ENCODE measurements at places on chromosomes 5 and 9.

DNA sequence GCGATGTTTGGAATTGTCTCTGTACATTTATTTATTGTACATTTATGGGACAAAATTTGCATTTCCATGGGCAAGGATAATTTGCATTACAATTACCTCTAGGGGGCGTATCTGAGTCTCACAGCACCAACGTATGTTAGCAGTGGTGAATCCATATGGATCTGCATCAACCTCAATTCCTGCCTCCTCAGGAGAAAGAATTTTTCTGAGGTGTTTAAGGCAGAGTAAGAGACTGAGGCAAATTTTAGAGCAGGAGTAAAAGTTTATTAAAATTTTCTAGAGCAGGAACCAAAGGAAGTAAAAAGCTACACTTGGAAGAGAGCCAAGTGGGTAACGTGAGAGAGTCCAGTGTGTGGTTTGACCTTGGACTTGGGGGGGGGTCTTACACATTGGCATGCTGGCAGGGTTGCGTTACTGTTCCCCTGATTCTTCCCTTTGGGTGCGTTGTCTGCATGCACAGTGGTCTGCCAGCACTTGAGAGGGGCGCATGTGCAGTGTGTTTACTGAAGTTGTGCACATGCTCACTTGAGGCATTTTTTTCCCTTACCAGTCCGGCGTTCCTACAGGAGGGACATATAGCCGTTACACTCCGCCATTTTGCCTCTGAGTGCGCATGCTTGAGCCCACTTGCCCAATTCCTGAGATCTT, 21.0 kb upstream of the RAB14 start:
- no peak for DNase-seq
- H3K27ac ChIP-seq = peak overlapping the region; percentile 22
- peaks cover 1% of the 10 kb centered on the region for H3K27me3 ChIP-seq

- H3K36me3 ChIP-seq = no peaks in the 10 kb centered on the region
- DNase-seq = no peak
- no peaks in the 10 kb centered on the region for H3K27me3 ChIP-seq
- H3K27ac ChIP-seq = no peak overlapping the region
- H3K4me1 ChIP-seq = no peaks in the 10 kb centered on the region
These were observed 893.5 kb upstream of the EDIL3 start for GRCh38 chr5:85278193-85278592.

DNA sequence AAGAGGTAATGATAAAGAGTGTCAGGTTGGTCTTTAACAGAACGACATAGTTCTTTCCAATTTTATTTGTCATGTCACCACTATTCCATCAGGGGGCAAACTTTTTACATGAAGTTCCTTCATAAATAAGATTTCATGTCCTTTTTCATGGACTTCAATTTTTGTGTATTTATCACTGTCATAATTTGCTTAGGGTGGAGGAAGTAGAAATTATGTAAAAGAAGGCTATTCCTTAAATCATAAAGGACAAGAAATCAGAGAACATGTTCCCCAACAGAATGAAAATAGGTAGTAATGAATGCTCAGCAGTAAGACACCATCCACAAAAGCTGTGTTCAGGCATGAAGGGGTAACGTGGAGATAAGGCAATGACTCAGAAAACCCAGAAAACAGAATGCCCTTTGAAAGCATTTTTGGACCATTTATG, 72.7 kb downstream of the ZFAND5 start:
- peaks cover 15% of the 10 kb centered on the region for H3K36me3 ChIP-seq
- H3K4me3 ChIP-seq = no peak overlapping the region
- no peak overlapping the region for H3K27ac ChIP-seq
- DNase-seq = no peak
- no peaks in the 10 kb centered on the region for H3K4me1 ChIP-seq
- peaks cover 3% of the 10 kb centered on the region for H3K27me3 ChIP-seq

DNA sequence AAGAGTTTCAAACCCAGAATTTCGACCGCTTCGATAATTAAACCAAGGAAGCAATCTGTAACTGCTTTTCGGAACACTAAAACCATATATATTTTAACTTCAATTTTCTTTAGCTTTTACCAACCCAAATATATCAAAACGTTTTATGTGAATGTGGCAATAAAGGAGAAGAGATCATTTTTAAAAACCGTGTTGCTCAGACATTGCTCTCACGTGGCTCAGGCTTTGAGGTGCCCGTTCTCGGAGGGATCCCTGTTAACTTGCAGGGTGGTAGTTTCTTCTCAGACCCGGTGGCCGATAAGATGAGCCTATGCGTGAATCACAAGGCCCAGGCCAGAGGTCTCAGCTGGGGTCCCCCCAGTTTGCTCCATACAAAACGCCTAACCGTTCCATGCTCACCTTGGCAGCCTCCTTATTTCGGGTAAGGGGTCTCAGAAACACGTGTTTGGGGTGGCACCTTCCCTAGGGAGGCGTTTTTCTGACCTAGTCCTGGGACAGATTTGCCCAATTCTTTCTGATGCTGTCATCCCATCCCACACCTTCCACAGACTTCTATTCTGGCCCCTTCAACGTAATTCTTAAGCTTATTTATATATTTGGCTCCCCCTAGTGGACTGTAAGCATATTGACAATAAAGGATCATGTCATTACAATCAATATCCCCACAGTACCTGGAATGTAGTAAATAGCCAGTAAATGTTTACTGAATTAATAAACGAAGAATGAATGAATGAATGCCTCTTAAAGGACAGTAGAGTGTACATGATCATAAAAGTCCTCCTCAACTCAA, 48.1 kb downstream of the THBS4 start:
- H3K4me3 ChIP-seq = no peak overlapping the region
- H3K4me1 ChIP-seq = peaks cover 10% of the 10 kb centered on the region

GRCh38 chr5:144142139-144142823, 28.2 kb downstream of the YIPF5 start:
- no peak overlapping the region for H3K4me3 ChIP-seq
- H3K4me1 ChIP-seq = peaks cover 15% of the 10 kb centered on the region
- no peaks in the 10 kb centered on the region for H3K36me3 ChIP-seq

- DNase-seq = no peak
- H3K4me1 ChIP-seq = peaks cover 4% of the 10 kb centered on the region
- no peaks in the 10 kb centered on the region for H3K36me3 ChIP-seq
These were observed 360.2 kb downstream of the HCN1 start for GRCh38 chr5:45335978-45336377.

- no peak overlapping the region for H3K4me3 ChIP-seq
- peaks cover 2% of the 10 kb centered on the region for H3K27me3 ChIP-seq
- no peaks in the 10 kb centered on the region for H3K4me1 ChIP-seq
These were observed 5.9 kb upstream of the CFAP90 start for GRCh38 chr5:7856855-7857254.

DNA sequence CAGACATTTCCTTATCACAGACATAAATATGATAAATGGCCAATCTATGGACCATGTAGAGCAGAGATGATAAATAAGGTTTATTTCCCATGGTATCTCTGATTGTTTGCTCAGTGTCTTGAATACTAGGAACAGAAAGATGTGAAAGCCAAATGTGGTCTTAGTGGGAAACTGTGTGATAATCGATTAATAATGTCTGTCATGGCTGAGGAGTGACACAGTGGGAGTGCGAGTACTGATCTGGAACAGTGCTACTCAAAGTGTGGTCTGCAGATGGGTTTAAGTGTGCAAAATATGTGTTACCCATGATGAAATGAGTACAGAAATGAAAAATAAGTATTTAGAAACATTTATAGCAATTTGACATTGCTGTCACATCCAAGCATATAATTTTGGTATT, 92.5 kb downstream of the PTTG1 start:
- H3K4me1 ChIP-seq = peaks cover 11% of the 10 kb centered on the region
- H3K27ac ChIP-seq = no peak overlapping the region
- DNase-seq = no peak
- H3K36me3 ChIP-seq = no peaks in the 10 kb centered on the region

GRCh38 chr9:76115982-76116646, 225.6 kb downstream of the PCSK5 start:
- DNase-seq = no peak
- H3K27ac ChIP-seq = no peak overlapping the region
- H3K36me3 ChIP-seq = no peaks in the 10 kb centered on the region
- H3K4me1 ChIP-seq = no peaks in the 10 kb centered on the region

- no peak overlapping the region for H3K27ac ChIP-seq
- peaks cover 4% of the 10 kb centered on the region for H3K36me3 ChIP-seq
These were observed 28.2 kb downstream of the ERGIC1 start for GRCh38 chr5:172862165-172862801.

DNA sequence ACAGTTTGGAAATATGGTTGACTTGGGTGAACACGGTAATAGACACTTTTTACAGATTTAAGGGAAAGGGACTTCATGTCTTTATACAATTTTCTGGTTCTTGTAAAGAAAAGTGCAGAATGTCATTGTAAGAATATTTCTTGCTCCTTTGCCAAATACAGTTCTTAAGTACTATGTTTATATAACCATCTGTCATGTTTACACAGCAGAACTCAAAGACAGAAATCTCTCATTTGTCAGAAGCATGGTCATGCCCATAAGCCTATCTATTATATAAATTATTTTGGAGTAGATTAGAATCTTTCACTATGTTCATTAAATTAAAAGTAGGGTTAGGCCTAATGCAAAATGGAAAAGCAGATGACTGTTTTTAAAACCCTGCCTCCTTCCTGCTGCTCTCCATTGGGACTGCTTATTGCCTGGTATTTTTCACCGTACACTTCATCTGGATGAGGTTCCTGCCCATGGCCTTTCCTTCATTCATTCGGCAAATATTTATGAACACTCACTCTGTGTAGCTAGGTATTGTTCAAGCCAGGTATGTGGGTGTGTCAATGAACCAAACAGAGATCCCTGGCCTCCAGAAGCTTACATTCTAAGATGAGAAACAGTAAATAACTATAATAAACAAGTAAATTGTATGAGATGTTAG, 558.1 kb downstream of the NR2F1-AS1 start:
- no peak overlapping the region for H3K27ac ChIP-seq
- no peak overlapping the region for H3K4me3 ChIP-seq
- H3K36me3 ChIP-seq = no peaks in the 10 kb centered on the region
- DNase-seq = no peak

DNA sequence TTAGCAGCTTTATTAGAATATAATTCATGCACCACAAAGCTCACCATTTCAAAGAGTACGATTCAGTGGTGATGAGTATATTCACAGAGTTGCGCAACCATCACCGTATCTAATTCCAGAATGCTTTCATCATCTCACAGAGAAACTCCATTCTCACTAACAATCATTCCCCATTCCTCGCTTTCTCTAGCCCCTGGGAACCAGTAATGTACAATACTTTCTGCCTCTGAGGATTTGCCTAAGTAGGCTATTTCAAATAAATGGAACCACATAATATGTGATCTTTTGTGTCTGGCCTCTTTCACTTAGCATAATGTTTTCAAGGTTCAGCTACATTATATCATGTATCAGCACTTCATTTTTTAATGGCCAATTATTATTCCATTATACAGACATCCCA, 145.1 kb upstream of the ADAMTS16 start:
- peak overlapping the region; percentile 9 for H3K27ac ChIP-seq
- H3K27me3 ChIP-seq = no peaks in the 10 kb centered on the region

- no peak overlapping the region for H3K4me3 ChIP-seq
- no peaks in the 10 kb centered on the region for H3K36me3 ChIP-seq
- no peak overlapping the region for H3K27ac ChIP-seq
- peaks cover 4% of the 10 kb centered on the region for H3K27me3 ChIP-seq
- peaks cover 18% of the 10 kb centered on the region for H3K4me1 ChIP-seq
These were observed 147.5 kb downstream of the GNAQ start for GRCh38 chr9:77883846-77884771.

- H3K36me3 ChIP-seq = peaks cover 28% of the 10 kb centered on the region
- H3K4me1 ChIP-seq = no peaks in the 10 kb centered on the region
- DNase-seq = no peak
- peaks cover 3% of the 10 kb centered on the region for H3K27me3 ChIP-seq
- H3K27ac ChIP-seq = no peak overlapping the region
- H3K4me3 ChIP-seq = no peak overlapping the region
These were observed 317.9 kb upstream of the MEF2C start for GRCh38 chr5:89200899-89201298.

DNA sequence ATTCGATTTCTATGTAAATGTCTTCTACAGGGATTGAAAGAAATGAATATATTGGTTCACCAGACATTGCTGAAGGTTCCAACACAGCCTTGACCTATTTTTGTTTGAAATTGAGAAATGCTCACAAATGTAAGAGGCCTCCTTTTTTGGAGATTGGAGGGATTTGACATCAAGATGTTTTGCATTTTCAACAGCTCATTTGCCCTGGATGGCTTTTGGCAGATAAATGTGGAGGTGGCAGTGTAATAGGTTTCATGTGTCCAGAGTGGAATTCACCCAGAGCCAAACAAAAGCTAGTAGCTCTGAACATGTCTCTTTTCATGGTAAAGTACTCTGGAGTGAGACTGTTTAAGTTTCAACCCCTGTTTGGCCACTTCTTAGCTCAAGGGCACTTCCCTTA, 77.3 kb downstream of the PALM2AKAP2 start:
- H3K36me3 ChIP-seq = no peaks in the 10 kb centered on the region
- no peaks in the 10 kb centered on the region for H3K4me1 ChIP-seq
- DNase-seq = no peak
- no peaks in the 10 kb centered on the region for H3K27me3 ChIP-seq

GRCh38 chr9:69221036-69221435, 47.0 kb downstream of the TJP2 start:
- peaks cover 2% of the 10 kb centered on the region for H3K4me1 ChIP-seq
- H3K27me3 ChIP-seq = no peaks in the 10 kb centered on the region
- DNase-seq = no peak
- no peak overlapping the region for H3K27ac ChIP-seq
- H3K36me3 ChIP-seq = no peaks in the 10 kb centered on the region
- H3K4me3 ChIP-seq = no peak overlapping the region

- no peak overlapping the region for H3K4me3 ChIP-seq
- no peak for DNase-seq
- no peaks in the 10 kb centered on the region for H3K27me3 ChIP-seq
- peaks cover 5% of the 10 kb centered on the region for H3K36me3 ChIP-seq
- no peaks in the 10 kb centered on the region for H3K4me1 ChIP-seq
- no peak overlapping the region for H3K27ac ChIP-seq
These were observed 2.9 kb upstream of the SCAI start for GRCh38 chr9:125146247-125146646.

- H3K27ac ChIP-seq = no peak overlapping the region
- H3K36me3 ChIP-seq = no peaks in the 10 kb centered on the region
- peaks cover 3% of the 10 kb centered on the region for H3K4me1 ChIP-seq
- DNase-seq = no peak
These were observed 46.6 kb downstream of the ATP10B start for GRCh38 chr5:160805376-160805775.

- peaks cover 3% of the 10 kb centered on the region for H3K27me3 ChIP-seq
- H3K4me1 ChIP-seq = peaks cover 19% of the 10 kb centered on the region
- no peak overlapping the region for H3K4me3 ChIP-seq
- H3K27ac ChIP-seq = no peak overlapping the region
These were observed 232.3 kb upstream of the TBCA start for GRCh38 chr5:78008356-78008967.

DNA sequence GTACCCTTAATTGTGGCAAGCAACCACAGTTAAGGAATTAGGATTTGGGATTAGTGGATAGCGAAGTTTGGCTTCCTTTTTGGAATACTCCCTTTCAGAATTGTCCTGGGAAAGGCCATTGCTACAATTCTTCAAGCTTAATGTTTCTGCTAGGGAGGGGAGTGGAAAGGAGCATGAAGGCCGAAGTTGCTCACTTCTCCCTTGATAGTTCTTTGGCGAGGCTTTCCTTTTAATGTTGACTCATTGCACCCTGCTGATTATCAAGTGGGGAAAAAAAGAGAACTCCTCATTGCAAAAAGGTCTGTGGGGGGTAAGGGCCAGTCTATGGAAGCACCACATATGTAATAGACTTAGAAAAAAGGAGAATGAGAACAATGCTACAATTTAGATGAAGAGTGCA, 30.7 kb downstream of the GRIN3A start:
- H3K36me3 ChIP-seq = no peaks in the 10 kb centered on the region
- no peaks in the 10 kb centered on the region for H3K27me3 ChIP-seq
- H3K4me1 ChIP-seq = peaks cover 10% of the 10 kb centered on the region
- no peak for DNase-seq

- H3K27ac ChIP-seq = no peak overlapping the region
- peaks cover 6% of the 10 kb centered on the region for H3K27me3 ChIP-seq
- DNase-seq = no peak
- no peak overlapping the region for H3K4me3 ChIP-seq
- H3K4me1 ChIP-seq = peaks cover 8% of the 10 kb centered on the region
These were observed 211.8 kb upstream of the RASEF start for GRCh38 chr9:83274787-83275186.

Measured in glutamatergic neuron (in vitro differentiated cells).